ENCODE measurements at places on chromosomes 16 and 17.

- no peak for DNase-seq
Measured at GRCh38 chr16:1902547-1903219, 15.5 kb downstream of the HS3ST6 start.

DNA sequence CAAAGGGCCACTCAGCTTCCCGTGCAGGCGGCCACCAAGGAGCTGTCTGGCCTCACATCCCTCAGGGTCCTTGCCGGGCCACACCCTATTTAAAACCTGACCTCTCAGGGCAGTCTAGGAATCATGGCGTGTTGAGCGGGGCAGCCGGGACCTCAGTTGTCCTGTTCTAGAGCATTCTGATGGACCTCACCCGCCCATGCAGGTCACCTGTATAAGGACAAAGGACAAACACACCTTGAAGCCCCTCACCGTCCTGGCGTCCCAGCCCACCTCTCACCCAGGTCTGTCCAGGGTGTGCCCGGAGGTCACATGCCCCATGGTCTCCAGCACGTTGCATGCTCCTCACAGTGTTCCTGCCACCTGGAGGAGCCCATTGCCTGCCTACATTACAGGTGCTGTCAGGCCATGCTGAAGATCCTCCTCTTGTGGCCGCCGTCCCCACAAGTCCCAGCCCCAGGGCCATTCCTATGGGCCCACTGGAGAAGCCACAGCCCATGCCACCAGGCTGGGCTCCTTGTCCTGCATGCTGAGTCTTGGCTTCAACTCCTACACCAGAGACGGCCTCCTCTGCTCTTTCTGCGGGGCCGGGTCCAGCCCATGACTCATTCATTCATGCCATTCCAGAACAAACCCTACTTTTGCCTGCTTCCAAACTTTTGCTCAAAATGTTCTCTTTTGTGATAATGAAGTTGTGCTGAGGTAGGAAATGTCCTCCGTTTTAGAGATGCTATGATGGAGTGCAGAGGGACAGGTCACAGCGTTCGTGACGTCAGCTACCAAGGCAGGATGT is 46.3 kb downstream of the PEMT start:
- no peak for DNase-seq

- DNase-seq, result no peak
Measured at GRCh38 chr16:55179411-55179810, 144.6 kb upstream of the IRX6 start.

DNA sequence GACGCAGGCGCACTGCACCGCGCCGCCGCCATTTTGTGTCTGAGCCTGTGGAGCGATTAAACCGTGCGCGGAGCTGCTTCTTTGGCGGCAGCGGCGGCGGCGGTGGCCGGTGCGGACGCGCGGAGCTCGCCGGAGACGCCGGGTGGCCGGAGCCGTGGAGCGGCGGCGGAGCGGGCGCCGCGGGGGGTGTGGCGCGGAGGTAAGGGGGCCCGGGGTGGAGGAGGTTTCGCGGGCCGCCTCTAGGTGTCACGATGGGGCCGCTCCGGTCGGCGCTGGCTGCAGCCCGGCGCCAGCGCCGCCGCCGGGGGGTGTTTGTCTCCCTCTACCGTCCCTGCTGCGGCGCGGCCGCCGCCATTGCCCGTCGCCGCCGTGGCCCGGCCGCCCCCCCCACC is at the start of gene CTCF:
CTCF (plus strand) TSS at position 1 of the 392 bp plus-strand sequence. CDS start 48,307 bp downstream, outside the sequence.
- peak; percentile 75 for DNase-seq

GRCh38 chr17:36861531-36861930 is 75.7 kb upstream of the LHX1 start:
- DNase-seq, result peak; percentile 47

- no peak for DNase-seq
Measured at GRCh38 chr17:28144019-28144418, 101.5 kb downstream of the NLK start.

DNA sequence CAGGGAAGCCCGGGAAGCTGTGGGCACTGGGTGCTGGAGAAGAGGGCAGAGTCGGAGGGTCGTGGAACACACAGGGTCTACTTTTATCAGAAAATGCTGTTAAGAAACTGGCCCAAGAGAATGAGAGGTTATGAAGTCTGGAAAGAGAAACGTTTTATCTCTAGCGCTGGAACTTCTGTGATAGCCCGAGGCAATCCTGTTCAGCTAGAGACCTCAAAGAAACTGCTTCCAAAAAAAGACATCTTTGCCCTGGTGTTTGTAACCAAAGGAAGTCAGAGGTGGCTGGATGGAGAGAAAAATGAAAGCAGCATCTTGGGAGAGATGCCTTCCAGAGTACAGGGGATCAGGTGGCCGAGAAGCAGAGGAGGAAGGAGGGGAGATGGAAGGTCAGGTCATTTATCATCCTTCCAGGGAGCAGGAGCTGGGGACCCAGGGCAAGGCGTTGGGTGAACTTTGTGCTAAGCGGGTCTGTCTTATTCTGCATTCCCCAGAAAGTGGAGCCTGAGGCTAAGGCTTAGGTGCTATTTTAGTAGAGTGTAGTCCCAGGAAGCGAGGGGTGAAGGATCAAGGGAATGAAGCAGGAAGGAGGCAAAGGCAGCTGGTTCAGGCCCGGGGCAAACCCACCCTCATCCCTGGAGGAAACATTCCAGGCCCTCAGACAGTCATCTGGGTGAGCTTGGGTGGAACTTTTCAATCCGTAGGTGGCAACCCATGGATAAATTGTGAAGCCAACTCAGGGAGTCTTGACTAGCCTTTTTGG is 66.5 kb downstream of the MGAT5B start:
- DNase-seq, result no peak

Data from RCC 7860 (cell line).